Activated T-helper 2 cell treated with anti-CD3 and anti-CD28 coated beads, Interferon-gamma antibody, Interleukin-2, Interleukin-4, amounts not matched to agents 10 μg/mL and 5 μg/mL and 100 μg/mL, durations not matched to agents 14 hours and 24 hours and 36 hours (primary cell): ENCODE measurements at places on chromosomes 6 and 20. TPM values are rescaled to one million over a fixed set of nuclear protein-coding genes. Genes with fewer than 3 reads are reported as not detected.

COL9A1 gene
- not detected in 2 replicates for total RNA-seq

KCTD20 gene
- 51.1 and 54.8 TPM in 2 replicates for total RNA-seq

GRCh38 chr20:50891138-50891537 lies 40.1 kb downstream of the ADNP start:
- DNase-seq, result no peak

- no peak for DNase-seq
These were observed 71.4 kb upstream of the PRSS16 start for GRCh38 chr6:27176096-27176495.

DNA sequence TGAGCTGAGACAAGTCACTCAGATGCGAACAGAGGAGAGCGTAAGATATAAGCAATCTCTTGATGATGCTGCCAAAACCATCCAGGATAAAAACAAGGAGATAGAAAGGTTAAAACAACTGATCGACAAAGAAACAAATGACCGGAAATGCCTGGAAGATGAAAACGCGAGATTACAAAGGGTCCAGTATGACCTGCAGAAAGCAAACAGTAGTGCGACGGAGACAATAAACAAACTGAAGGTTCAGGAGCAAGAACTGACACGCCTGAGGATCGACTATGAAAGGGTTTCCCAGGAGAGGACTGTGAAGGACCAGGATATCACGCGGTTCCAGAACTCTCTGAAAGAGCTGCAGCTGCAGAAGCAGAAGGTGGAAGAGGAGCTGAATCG lies 9.5 kb upstream of the SNRNP48 start:
- no peak for DNase-seq
